ENCODE measurements at places on chromosomes 12 and 14.
A peak's percentile ranks its signal among the peaks of the same experiment; 100 is the strongest.

- no peak for DNase-seq
Observed at GRCh38 chr12:111041091-111041490, 120.7 kb upstream of the MYL2 start.

GRCh38 chr12:89494411-89495231 lies 30.0 kb downstream of the GALNT4 start:
- DNase-seq = no peak

- DNase-seq = no peak
Observed at GRCh38 chr14:49962621-49963020, 69.7 kb downstream of the ARF6 start.

- no peak for DNase-seq
Observed at GRCh38 chr14:69855180-69855832, 23.9 kb upstream of the SMOC1 start.

DNA sequence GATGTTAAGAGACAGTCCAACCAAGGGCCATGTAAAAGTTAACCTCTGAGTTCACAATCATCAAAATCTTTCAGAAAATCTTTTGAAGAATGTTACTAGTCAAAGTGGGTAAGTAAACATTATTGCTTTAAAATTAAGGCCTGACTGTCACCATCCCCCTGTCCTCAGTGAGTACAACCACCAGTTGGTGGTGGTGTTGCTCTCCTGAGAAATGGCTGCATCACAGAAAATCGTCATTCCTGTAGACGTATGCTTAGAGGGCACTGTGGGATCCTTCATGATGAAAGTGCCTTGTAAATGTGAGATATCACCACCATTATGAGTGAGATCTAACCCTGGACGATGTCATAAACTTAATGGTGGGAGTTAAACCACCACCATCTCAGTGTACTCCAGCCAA lies 451.2 kb downstream of the RPS29 start:
- peak; percentile 48 for DNase-seq

DNA sequence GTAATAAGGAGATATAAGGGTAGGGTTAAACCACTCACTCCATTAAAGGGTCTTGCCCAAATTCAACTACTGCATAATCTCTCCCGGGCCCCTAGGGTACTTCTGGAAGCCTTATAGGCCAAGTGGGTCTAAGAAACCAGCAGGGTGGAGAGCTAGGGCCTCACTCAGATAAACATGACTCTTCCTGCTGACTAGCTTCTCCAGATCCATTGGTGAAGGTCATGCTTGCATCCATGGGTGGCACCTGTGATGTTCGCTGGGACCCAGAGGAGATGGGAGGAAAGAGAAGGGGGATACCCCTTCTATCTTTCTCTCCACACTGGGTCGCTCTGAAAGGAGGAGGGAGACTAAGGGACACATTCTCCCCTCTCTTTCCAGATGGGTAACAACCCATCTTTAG lies 36.1 kb upstream of the HIGD1C start:
- no peak for DNase-seq

GRCh38 chr12:5140190-5140589 lies 96.5 kb downstream of the KCNA5 start:
- no peak for DNase-seq

DNA sequence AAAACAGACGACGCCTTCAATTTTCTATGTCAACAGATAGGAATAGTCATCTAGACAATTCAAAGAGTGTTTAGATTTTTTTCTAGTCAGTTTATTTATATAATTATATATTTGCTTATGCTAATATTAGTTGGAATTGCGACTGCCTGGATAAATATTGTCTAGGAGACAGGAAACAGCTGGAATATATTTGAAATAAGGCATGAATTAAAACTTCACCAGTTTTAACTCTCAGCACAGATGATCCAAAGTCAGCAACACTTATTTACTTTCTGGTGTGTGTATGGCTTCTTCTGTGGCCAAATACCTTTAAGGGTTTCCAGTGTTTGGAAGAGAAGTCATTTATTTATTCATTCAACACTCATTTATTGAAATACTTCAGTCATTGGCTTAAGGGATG lies 1215.4 kb upstream of the USP15 start:
- DNase-seq = no peak

GRCh38 chr12:89729946-89730459 lies 21.4 kb upstream of the ATP2B1 start:
- no peak for DNase-seq

- no peak for DNase-seq
Observed at GRCh38 chr12:125968413-125968812, 903.2 kb downstream of the AACS start.

- DNase-seq = no peak
Observed at GRCh38 chr12:120290609-120291305, 946 bp downstream of the RNU4-2 start.

DNA sequence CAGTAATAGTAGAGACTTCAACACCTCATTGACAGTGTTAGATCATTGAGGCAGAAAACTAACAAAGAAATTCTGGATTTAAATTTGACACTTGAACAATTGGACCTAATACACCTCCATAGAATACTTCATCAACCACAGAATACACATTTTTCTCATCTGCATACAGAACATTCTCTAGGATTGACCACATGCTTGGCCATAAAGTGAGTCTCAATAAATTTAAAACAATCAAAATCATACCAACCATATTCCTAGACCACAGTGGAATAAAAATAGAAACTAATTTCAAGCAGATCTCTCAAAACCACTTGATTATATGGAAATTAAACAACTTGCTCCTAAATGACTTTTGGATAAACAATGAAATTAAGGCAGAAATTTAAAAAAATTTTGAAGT lies 82.3 kb downstream of the SLC38A4 start:
- DNase-seq = no peak

DNA sequence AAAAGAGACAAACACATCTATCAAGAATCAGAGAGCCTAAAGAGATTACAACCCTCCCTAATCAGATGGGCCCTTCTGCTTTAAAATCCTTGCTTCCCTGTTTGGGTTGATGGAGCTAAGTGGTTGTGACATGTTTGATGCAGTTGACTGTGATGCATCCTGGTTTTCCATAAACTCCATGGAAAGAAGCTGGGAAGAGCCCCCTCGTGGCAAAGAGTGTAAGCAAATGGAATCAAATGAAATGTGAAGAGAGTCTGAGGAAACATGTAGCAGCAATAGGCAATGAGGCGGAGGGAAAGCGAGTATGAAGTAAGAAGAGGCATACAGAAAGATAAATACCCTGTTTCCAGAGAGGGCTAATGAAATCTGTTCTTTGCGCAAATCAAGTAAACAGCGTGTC lies 70.4 kb upstream of the SLCO1C1 start:
- DNase-seq = peak; percentile 43

DNA sequence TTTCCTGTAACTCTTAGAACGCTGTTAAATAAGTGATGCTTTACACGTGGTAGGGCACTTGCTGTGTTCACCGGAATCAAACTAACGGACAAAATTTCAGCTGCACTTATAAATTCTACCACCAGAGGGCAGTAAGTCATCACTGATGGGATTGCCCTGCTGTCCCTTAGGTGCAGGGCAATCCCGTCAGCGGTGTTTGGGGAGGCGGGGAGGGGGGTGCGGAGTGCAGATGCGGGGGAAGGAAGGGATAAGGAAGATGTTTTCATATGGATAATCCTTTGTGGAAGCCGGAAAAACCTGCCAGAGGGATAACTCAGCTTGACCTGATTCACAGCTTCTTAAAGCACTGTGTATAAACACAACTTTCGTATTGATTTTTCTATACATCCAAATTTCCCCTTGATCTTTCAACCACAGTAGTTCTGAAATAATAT lies 21.7 kb upstream of the SLC10A1 start:
- peak; percentile 95 for DNase-seq

GRCh38 chr12:24697295-24697694 lies 251.6 kb downstream of the BCAT1 start:
- no peak for DNase-seq

- peak; percentile 31 for DNase-seq
Observed at GRCh38 chr14:94448071-94448808, 4.4 kb downstream of the SERPINA11 start.

GRCh38 chr14:75290851-75291250 lies 12.2 kb downstream of the FOS start:
- no peak for DNase-seq

DNA sequence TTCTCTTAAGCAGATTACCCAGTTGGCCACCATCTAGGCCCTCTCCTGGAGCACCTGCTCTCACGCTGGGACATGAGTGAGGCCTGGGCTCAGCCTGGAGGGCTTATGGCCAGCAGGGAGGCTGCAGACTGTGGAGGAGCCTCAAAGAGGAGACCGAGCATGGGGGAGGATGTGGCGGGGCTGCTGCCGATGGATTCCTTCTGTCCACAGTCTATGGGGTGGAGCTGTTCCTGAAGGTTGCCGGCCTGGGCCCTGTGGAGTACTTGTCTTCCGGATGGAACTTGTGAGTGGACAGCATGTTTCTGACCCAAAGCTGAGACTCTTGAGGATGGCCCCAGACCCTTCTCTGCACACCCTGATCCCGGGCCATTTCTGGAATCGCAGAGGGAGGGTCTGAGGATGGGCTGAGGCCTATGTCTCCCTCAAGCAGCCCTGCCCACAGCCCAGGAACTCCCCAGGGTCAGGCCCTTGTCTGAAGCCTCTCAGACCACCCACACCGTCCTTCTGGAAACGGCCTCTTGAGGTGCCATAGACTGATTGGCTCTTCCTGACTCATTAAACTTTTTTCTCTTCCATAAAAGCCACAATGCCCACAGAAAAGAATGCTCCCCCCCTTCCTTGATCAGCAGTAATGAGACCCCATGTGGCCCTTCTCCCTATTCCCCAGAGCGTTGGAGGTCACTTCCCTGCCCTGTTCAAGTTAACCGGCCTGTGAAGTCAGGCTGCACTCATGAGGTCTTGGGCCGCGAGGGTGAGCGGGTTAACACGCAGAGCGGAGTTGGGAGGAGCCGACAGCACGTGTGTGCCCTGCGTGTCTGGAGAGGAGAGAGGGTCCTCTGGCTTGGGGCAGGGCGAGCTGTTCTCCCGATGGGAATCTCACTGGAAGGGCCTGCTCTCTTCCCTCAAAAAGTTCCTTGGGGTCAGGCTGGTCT lies 49.0 kb downstream of the SLC8B1 start:
- no peak for DNase-seq

- DNase-seq = no peak
Observed at GRCh38 chr14:105399466-105399775, 1.1 kb downstream of the TEX22 start.

DNA sequence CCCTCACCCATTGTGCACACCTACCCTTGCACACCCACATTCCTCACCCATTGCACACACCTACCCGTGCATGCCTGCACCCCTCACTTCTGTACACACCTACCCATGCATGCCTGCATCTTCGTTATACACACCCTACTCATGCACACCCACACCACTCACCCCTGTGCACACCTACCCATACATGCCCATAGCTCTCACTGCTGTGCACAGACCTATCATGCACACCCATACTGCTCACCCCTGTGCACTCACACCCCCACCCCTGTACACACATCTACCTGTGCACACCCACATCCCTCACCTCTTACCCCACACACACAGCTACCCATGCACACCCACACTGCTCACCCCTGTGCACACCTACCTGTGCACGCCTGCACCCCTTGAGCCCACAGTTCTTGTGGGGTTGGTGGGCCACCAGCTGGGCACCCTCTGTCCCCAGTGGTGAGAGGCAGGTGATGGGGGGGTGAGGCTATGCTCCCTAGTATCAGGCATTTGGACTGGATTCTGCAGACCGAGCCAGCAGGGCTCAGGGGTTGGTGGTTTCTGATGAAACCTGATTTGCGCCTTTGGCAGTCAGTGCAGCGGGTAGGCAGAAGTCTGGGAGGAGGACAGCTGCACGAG lies 15.6 kb downstream of the CEP170B start:
- DNase-seq = no peak

DNA sequence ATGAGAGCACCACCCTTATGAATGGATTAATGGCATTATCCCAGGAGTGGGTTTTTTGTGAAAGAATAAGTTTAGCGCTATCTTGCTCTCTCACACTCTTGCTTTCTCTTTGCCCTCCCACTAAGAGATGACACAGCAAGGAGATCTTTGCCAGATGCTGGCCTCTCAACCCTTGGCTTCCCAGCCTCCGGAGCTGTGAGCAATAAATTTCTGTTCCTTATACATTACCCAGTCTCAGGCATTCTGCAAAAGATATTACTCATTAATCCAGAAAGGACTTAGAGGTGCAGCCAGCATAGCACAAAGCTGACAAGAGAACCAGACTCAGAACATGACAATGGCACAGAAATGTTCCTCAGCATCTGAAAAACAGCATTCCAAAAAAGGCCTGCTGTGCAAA lies 190.6 kb downstream of the ITPR2 start:
- DNase-seq = no peak

DNA sequence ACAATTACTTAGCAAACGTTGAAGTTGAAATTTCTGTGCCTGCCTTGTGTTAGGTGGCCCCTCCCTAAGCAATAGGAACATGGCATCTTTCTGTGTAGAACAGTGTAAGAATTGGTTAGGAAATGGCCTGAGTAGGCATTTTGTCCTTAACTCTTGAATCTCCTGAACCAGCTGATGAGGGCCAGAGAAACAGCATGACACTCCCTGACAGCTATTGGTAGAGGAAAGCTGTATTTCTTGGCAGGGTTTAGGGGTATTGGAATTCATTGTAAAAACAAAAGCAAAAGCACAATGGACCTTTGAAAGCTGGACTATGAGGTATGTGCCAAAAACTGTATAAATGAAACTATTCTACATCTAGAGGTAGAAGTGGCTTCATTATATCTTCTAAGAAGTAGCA lies 40.6 kb upstream of the LRTM2 start:
- DNase-seq = no peak

DNA sequence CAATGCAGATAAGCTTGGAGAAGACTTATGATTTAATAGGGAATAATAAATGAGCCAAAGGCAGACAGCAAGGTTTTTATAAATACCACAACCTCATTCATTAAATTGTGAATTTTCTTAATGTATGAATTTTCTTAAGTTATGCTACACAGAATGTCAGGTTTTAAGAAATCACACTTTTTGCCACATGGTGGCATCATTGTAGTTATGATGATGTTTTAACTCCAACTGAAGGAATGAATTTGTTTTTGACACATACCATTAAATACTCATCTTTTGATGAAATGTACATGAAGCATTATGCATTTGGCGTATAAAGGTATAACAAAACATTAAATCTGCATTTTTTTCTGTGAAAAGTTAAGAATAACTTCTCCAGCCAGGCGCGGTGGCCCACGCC lies 524.1 kb upstream of the FBXO33 start:
- DNase-seq = peak; percentile 27

GRCh38 chr12:3097186-3097804 lies 20.1 kb downstream of the TSPAN9 start:
- no peak for DNase-seq

DNA sequence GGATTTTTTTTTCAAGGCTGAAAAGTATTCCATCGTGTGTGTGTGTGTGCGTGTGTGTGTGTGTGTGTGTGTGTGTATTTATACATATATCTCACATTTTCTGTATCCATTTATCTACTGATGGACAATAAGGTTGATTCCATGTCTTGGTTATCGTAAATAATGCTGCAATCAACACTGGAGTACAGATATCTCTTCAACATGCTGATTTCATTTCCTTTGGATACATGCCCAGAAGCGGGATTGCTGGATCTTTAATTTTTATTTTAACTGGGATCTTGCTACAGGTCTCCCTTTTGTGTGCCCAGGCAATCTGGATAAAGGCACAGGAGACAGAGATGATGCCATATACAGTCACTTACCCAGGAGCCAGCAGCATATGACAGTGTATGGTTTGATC lies 338.1 kb downstream of the SOX5 start:
- no peak for DNase-seq

Data from NCI-H1694 (cell line).